ENCODE measurements at places on chromosomes 7 and 10.

DNA sequence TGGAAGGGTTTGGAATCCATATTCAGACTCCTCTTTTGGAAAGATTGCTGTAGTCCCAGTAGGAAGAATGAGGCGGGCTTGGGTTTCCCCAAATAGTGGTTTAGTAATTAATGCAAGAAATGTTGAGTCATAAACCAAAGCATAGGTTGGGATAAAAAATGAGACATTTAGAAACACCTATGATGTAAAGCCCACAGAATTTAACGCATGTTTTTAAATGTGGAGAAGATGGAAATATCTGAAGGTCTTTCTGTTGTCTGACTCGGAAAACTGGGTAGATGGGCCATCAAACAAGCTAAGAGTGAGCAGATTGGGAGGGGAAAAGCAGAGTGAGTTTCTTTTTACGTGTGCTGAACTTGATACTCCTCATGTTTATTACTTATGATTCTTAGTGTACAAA lies 62.2 kb downstream of the LANCL2 start:
- DNase-seq = no peak

DNA sequence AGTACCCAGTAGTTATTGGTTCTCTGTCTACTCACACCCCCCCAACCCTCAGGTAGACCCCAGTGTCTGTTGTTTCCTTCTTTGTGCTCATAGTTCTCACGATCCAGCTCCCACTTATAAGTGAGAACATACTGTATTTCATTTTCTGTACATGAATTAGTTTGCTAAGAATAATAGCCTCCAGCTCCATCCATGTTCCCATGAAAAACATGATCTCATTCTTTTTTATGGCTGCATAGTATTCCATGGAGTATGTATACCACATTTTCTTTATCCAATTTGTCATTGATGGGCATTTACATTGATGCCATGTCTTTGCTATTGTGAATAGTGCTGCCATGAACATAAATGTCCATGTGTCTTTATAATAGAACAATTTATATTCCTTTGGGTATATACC lies 2.6 kb upstream of the FRMPD2 start:
- DNase-seq = no peak

GRCh38 chr10:121864168-121864567 lies 63.7 kb downstream of the ATE1 start:
- no peak for DNase-seq

GRCh38 chr7:24922099-24922773 lies 57.7 kb downstream of the OSBPL3 start:
- no peak for DNase-seq

DNA sequence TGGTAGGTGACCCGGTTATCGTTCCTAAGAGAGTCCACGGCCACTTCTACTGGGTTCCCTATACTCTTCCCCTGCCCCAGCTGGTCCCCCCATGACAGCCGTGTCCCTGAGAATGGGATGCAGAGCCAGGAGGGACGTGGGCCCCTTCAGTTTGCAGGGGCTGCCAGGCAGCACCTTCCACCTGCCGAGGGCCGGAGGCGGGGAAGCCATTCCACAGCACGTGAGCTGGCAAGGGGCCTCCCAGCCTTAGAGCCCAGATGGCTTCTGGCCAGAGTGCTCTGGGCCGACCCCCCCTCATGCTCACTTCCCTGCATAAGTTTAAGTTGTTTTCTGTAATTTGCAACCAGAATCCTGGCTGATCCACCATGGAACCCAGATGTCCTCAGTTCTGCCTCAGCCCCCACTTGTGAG lies 39.0 kb downstream of the DIP2C start:
- no peak for DNase-seq

DNA sequence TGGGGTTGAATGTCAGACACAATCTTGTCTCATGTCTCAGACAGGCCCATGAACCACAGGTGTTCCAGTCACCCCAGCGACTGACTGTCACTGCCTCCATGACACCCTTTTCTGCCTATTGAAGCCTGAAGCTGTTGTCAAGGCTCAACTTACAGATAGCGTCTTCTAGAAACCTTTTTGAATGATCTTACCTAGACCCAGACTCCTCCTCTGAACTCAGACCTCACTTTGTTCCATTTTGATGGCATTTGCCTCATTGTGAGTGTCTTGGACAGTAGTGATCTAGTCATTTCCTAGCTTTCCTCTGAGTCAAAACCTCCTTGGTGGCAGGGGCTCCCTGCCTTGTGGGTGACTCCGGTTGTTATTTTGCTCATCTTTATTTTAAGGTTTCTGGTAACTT lies 98.3 kb upstream of the AGK start:
- DNase-seq = no peak

- no peak for DNase-seq
These were observed 216.2 kb downstream of the AUTS2 start for GRCh38 chr7:69814421-69814962.

- DNase-seq = no peak
These were observed 442.1 kb upstream of the FOXK1 start for GRCh38 chr7:4240042-4240441.

GRCh38 chr7:32048970-32049491 lies 21.2 kb downstream of the PDE1C start:
- no peak for DNase-seq

- no peak for DNase-seq
These were observed 44.6 kb upstream of the ANAPC16 start for GRCh38 chr10:72171175-72171630.

- DNase-seq = no peak
These were observed 535 bp downstream of the ASAH2B start for GRCh38 chr10:50740293-50740648.

DNA sequence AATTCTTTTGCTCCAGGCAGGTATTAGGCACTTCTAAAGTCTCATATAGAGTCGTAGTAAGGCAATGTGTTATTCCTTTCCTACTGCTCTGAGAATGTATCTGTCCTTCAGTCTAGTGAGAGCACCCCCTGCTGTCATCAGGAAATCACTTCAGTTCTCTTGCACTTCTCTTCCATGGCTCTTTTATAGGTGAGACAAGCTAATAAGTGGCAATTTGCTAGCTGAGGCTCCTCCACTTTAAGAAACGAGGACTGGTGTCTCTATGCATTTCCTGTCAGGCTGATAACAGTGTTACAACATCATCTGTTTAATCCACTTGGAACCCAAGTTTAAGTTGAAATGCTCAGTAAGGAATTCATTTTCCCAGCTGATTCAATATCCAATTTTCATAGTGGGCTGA lies 350.6 kb downstream of the TFEC start:
- no peak for DNase-seq

- no peak for DNase-seq
These were observed 513.9 kb upstream of the ZWINT start for GRCh38 chr10:56874950-56875349.

Measured in GM18507 (cell line).